ENCODE measurements at places on chromosomes 16 and 17.

GRCh38 chr17:49815761-49816281, 27.3 kb downstream of the KAT7 start:
- DNase-seq, result no peak

DNA sequence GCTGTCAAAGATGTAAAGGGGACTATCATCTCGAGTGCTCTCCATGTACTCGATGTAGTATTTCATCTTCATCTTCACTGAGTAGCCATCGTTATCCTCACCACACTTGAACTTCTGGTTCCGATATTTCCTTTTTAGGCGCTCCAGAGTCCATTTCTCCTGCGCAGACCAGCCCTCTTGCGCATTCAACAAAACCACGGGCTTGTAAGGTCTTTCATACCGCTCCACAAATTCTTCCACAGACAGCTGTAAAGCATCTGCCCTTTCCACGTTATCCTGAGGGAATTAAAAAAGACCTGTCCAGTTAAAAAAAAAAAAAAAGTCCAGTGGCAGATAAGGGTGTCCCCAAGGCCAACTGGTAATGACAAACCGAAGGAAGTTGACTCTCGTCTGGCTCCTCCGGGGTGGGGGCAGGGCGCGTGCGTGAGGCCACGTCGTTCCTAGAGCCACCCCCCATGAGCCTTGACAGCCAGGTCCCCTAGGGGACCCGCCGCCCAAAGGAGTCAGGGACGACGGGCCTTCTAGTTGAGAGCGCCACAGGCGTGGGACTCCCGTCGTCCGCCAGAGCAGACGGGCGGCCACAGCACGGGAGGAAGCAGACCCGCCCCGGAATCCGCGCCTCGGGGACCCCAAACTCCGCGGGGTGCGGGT, 701 bp downstream of the JMJD6 start:
- DNase-seq, result peak; percentile 73

DNA sequence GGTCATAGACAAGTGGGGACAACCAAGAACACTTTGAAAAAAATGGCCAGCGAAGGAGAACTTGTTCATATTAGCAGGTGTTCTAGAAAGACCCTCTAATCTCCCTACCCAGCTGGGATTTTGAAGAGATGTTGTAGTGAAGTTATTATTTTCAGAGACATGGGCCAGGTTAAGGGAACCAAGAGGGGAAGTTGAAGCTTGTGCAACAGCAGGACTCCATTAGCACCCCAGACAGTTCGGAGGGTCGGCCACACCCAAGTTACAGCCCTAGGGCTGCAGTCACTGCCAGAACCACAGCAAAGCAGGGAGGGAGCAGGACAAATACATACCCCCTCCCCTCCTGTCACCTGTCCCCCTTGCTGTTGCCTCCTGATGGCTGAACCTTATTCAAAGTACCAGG, 42.3 kb downstream of the WSB1 start:
- DNase-seq, result no peak

DNA sequence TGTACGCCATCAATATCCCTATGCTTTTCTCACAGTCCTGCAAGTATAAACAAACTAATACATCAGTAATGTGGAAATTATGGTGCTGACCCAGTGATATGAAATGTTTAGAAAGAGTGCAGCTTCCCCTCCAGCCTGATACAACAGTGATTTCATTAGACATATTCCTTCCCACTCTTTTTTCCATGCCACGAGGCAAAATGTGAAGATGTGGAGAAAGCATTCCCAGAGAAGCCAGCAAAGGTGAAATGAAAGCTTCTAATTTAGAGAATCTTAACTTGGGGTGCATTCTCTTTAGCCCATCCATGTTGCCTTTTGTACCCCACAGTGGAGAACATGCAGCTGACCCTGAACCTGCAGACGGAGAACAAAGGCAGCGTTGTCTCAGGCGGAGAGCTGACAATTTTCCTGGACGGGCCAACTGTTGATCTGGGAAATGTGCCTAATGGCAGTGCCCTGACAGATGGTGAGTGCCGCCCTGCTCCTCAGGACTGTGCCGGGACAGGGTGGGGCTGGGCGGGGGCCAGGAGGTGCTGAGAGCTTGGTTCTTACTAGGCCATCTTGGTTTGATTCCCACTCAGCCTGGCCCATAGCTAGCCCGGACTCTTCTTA, 77.8 kb downstream of the WWP2 start:
- DNase-seq, result no peak

GRCh38 chr16:65787921-65788320, 578.6 kb upstream of the CDH5 start:
- no peak for DNase-seq

GRCh38 chr16:29848420-29849297, 14.4 kb downstream of the CDIPT start:
- peak; percentile 8 for DNase-seq

DNA sequence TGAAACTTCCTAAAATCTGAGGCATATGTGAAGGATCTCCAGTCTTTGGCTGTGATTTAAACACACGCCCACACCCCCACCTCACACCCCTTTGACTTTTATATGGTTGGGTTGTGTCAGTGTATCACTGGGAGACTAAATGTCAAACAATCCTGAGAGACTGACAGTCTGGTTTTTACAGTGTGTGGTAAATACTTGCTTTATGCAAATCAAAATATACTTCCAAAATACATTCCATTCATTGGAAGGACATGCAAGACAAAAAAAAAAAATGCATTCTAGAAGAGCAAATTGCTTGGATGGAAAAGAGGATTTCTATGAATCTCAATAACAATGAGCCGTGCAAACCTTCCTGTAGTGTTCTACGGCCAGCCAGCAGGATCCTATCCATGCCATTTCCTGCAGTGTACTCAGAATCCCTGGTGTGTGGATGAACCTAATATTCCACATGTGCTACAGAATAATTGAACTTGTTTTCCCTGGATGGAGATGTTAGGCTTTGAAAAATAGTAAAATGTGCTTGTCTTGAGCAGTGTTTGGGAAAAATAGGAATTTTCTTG, 602.1 kb upstream of the GOT2 start:
- DNase-seq, result no peak

DNA sequence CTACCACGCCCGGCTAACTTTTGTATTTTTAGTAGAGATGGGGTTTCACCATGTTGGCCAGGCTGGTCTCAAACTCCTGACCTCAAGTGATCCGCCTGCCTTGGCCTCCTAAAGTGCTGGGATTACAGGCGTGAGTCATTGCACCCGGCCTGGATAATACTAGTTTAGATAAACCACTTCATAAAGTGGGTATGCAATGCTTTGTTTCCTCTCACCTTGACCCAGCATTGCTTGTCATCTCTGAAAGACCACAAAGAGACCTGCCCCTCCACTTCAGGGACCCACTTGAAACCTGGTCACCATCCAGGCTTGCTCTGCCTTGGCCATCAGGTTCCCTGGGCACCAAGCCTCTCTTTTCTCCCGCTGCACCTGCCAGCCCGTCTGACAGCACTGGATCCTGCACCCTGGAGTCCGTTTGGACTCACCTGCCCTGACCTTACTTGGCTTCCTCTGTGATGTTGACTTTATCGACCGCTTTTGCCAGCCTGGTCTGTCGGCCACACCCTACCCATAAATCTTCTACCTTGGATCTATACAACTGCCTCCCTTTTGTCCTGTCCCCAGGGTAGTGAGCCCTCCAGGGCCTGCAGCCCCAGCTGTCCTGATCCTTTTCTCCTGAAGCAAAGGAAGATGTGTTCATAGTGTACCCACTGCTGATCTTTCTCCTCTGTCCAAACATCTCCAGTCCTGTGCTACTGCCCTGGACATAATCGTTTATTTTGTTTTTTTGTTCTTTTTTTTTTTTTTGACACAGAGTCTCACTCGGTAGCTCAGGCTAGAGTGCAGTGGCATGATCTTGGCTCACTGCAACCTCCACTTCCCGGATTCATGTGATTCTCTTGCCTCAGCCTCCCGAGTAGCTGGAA, 12.7 kb upstream of the ZG16 start:
- no peak for DNase-seq

DNA sequence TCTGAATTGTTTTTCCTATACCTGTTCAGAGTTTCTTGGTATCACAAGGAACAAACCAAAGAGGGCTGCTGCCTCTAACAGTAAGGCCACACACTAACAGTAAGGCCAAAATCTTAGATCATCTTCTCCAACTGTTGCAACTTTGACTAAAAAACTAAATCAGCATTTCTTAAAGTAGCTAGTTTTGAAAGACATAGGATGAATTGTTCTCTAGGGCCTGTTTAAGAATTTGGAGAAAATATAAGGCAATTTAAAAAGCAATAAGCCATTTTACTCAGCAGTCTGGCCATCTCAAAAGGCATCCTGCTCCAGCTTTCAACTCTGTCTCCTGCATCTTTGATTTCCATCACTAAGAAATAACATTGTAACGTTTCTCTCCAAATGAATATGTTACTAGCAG, 105.0 kb upstream of the MON1B start:
- DNase-seq, result no peak

GRCh38 chr17:13475574-13476223, 126.0 kb downstream of the HS3ST3A1 start:
- no peak for DNase-seq

DNA sequence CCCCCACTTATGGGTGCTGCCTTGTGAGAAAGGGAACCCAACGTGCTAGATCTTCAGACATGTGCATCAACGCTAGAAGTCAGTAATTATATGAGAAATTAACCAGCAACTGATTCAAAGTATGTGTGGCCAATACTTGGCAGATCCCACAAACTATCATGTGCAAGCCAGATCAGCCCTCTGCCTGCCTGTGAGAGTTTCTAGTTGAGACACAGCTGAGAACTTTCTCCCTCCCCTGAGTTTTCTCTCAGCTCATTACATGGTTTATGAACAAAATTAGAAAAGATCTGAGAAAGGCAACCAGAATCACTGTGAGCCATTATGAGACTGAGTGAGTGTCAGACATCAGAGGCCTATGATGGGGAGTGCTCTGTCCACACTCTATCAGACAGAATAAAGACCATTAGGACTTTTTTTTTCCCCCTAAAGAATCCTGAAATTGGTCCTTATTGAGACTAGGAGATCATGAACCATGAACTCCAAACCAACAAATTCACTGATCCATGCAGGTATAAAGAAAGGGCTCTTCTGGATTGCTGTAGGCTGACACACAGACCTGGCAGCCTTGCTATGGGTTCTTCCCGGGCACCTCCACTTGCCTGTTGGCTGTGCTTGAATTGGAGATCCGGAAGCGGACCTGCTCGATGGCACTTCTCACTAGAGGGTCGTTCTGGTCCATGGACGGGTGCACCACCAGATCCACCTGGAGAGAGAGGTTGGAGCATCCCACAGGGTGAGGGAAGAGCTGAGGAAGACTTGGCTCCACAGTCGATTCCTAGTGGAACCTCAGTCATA, 51.5 kb downstream of the GTF3C1 start:
- no peak for DNase-seq

GRCh38 chr16:14148016-14148415, 76.9 kb downstream of the MRTFB start:
- DNase-seq, result no peak

GRCh38 chr16:15894571-15895374, 6.4 kb upstream of the CEP20 start:
- no peak for DNase-seq

Measured in KG1 (cell line).